Colonic mucosa (tissue), 4 donors: ENCODE measurements at places on chromosomes 2 and 18.

DNA sequence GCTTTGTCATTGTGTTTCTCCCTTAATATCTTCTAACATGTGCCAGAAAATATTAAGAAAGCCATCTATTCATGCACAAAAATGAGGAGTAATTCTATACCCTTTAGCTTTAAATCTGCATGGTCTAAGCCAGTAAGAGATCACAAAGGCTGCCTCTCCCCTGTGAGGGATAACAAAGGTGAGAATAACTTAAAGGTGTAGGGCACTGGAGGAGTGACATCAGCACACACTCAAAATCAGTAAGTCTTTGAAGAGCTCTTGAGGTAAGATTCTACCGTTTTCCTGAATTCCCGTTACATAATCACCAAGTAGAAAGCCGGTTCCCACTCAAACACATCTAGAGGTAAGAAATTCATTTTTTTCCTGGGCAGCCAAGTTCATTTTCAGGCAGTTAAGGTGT lies 123.9 kb upstream of the SULT1C3 start:
- DNase-seq, result no peak

DNA sequence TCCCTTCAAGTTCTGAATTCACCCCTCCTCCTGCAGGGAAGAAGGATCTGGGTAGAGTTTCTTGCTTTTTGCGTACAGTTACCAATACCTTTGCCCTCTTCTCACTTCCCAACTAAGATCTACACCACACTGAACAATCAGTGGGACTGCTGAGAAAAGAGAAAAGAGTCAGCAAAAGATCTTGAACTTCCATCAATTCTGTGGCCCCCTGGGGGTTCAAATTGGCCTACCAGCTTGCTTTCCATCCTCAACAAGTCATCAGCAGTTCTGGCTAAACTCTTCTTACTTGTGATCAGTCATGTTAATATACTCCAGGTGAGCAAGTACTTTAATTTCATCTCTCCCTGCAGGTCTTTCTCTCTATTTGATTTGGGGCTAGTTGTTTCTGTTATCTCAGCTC lies 739.3 kb upstream of the LRRTM4 start:
- DNase-seq, result no peak

- no peak for DNase-seq
Observed at GRCh38 chr2:216491793-216492596, 6.6 kb upstream of the RPL37A start.

DNA sequence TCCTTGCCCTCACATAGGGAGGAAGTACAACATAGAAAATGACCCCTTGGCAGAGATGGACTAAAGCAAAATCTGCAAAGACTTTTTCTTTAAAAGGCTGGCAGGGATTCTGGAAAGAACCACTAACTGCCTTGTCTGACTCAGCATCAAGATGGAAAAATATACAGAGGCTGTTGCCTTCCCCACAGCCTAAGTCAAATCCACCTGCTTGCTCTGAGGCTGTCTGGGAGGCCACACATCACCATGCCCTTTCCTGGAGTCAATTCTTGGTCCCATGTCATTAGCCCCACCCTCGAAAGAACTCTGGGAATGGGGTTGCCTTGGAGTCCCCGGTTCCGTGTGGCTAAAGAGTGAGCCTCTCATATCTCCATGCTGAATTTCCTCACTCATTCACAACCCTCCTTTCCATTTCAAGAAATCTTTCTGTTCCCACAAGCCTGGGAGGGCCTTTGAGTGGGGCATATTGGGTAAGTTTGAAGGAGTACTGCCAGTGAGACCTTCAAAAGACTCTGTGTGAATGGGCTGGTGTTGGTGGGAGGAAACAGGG lies 39.4 kb downstream of the BMP10 start:
- no peak for DNase-seq

GRCh38 chr2:146697307-146697706 lies 1147.5 kb upstream of the ACVR2A start:
- no peak for DNase-seq

DNA sequence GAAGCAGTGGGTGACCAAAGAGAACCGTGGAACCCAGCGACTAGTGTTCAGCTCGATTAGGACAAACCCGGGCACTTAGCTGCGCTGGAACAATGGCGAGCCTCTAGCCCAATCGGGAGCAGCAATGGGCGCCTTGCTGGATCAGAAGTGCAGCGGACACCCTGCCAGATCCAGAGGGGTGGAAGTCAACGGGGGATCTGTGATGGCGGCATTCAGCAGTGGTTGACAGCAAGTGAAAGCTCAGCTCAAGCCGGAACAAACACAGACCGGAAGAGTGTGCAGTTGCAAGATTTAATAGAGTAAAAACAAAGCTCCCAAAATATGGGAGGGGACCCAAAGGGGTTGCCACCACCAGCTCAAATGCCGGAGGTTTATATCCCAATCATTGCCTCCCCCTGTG lies 478.7 kb upstream of the REG3G start:
- no peak for DNase-seq

DNA sequence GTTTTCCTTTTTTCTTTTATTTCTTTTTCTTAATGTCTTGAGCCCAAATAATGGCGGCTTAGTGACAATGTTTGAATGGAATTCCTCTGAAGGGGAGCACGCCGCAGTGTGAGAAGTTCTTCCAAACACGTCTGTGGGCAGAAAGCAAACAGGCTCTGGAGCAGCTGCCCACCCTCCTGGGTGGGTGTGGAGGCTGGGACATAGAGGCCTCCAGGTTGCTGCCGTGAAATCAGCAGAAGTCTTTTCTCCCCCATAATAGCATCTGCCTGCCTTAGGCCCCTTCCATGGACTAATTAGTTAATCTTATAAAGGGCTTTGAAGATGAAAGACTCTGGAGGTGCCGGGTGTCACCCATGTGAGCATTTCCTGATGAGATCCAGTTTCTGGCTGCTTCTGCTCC lies 213.9 kb downstream of the SH3RF3 start:
- DNase-seq, result no peak

DNA sequence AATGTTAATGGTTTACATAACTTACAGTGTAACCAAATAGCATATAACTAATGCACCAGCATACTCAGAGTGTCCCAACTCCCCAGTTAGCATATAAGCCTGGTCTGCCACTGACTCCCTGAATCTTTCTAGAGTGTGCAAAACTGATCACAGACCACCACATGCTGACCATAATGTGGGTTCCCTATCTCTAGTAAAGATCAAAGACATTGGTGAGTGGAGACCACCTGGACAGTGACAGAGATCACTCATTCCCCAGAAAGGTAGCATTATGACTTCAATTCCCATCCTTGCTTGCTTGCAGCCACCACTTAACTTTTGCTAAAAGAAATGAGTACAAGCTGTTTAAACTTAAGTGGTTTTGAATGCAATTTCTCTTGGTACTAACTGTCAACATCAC lies 39.0 kb downstream of the KANSL1L start:
- no peak for DNase-seq

- no peak for DNase-seq
Observed at GRCh38 chr2:181308766-181309515, 148.2 kb upstream of the ITGA4 start.

DNA sequence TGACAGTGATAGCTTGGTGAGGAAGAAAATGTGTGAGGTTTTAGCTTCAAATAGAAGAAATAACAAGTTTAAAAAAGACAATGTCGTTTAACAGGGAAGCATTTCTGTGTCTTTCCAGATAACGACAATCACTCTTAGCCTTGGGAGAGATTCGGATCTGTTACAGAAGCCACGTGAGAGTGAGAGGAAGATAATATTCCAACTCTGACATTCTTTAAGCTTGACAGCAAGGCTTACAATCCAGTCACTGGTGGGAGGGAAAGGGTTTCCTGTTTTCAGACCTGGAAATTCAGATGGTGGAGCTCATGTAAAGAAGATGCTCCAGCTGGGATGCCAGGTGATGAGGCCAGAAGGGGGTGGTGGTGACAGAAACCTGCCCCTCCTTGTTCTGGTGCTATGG lies 30.8 kb downstream of the FBXO48 start:
- no peak for DNase-seq

- DNase-seq, result no peak
Observed at GRCh38 chr2:197211881-197212342, 98.7 kb downstream of the ANKRD44 start.

GRCh38 chr2:121118951-121119350 lies 166.1 kb downstream of the TFCP2L1 start:
- DNase-seq, result no peak

- DNase-seq, result no peak
Observed at GRCh38 chr18:2087877-2088673, 483.2 kb downstream of the METTL4 start.

- no peak for DNase-seq
Observed at GRCh38 chr2:15145046-15145817, 415.9 kb downstream of the NBAS start.

DNA sequence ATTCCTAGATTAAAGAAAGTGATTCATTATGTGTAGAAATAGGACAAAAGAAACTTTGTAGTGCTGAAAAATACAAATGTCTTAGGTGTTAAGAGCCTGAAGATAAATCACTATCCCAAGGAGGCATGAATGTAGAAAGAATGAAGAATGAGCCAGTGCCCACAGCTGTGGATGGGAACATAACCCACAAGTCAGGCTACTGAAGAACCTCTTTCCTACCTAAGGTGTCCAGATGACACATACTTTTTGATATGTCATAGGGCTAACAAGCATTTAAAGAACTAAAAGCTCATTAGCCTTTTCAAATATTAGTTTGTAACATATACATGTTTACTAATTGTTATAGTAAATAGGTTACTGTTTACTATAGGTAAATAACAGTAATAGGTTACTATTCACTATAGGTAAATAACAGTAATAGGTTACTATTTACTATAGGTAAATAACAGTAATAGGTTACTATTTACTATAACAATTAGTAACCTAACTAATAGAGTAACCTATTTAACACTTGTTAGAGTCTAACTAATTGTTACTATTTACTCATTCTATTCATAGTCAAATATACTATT lies 275.0 kb upstream of the KYNU start:
- no peak for DNase-seq

DNA sequence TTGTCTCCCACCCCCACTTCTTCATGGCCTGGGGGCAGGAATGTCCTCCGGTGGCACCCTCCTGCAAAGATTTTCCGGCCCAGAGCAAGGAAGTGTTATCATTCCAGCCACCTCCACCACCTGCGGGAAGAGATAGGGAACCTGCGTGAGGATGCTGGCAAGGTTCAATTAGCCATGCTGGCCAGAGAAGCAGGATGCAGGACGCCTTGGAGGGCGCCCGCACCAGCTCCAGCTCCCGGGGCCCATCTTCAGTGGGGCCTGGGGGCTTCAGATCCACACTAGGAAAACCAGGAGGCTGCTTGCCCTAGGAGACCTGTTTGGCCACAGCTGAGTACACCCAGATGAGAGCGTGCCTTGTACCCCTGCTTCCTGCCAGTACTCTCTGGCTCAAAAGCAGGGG lies 113.7 kb downstream of the CLIP4 start:
- no peak for DNase-seq

DNA sequence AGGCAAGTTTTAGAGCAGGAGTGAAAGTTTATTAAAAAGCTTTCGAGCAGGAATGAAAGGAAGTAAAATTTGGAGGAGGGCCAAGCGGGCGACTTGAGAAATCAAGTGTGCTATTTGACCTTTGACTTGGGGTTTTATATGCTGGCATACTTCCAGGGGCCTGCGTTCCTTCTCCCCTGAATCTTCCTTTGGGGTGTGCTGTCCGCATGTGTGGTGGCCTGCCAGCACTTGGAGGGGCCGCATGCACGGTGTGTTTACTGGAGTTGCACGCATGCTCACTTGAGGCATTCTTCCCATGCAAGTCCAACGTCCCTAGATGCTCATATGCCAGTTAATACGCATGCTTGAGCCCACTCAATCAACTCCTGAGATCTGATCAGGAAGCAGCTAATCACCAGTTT lies 78.3 kb upstream of the MAP4K4 start:
- peak; percentile 32 for DNase-seq

- DNase-seq, result no peak
Observed at GRCh38 chr2:148955798-148956197, 80.8 kb downstream of the KIF5C start.

DNA sequence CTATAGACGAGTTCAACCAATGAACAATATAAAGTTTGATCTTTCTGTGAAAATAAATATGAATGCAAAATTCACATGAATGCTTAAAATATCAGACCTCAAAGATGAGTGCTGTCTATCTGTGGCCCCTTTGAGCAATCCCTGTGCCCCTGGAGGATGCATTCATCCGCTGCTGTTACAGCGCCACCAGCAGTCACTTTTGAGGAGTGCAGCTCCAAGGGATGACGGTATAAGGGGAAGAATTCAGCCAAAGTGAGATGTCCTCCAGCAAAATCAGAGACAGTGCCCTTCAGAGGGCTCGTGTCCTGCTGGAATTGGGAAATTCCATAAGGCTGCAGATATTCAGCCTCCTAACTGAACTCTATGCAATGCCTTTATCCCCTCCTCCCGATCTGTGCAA lies 12.0 kb upstream of the CHRNA1 start:
- no peak for DNase-seq

DNA sequence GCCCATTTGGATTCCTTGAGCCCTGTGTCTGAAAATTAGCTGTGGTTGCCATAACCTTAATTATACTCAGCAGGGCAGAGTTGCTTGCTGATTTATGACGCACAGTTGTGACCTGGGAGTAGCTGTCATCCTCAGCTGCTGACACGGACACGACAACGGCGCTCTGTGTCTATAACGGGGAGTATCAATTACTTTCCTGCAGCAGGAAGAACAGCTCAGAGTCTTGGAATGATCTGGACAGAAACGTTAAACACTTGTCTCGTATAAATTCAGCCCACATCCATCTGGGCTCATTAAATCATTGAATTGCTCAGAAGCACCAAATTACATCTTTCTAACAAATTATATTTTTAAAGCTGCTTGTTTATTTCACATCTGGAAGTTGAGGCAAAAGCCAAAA lies 116.3 kb downstream of the SEPTIN10 start:
- DNase-seq, result no peak

DNA sequence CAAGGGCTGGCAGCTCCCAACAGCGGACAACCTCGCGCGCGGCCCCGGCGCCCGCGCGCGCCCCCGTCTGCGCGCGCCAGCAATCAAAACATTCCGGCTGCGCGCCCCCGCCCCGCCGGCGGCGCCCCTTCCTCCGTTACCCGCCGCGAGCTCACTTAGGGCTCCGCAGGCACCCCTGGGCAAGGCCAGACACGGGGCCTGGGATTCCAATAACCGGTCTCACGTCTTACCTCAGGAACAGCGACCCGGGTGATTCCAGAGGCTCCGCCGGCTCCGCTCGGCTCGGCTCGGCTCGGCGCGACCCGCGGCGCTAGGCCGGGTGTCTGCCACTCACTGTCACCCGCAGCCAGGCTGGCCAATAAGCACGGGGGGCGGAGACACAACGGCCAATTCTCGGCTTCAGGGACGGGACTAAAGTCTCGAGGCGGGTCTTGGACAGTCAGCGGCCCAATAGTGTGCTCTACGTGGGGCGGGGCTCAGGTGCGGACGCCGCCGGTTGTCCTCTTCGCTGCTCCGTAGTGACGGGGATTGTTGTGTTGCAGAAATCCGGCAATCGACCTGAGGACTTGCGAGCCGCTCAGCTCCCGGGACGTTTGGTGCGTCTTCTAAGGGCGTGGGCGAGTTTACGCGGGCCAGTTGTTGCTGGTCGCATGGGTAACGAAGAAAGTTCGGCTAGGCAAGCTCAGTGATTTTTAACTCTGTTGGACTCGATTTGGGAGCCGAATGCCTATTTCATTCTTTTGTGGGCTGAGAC lies at the start of the genes ANKZF1 and ATG9A:
TSS of gene ANKZF1 (plus strand) at position 502 of the 754 bp plus-strand sequence. CDS start 452 bp downstream, outside the sequence.
TSS of gene ATG9A (minus strand) at position 332 of the 754 bp plus-strand sequence. CDS start 1,612 bp downstream, outside the sequence.
- peak; percentile 99 for DNase-seq

- no peak for DNase-seq
Observed at GRCh38 chr2:159225025-159226016, 61.2 kb downstream of the WDSUB1 start.
